ENCODE measurements at places on chromosomes 13 and 19.

DNA sequence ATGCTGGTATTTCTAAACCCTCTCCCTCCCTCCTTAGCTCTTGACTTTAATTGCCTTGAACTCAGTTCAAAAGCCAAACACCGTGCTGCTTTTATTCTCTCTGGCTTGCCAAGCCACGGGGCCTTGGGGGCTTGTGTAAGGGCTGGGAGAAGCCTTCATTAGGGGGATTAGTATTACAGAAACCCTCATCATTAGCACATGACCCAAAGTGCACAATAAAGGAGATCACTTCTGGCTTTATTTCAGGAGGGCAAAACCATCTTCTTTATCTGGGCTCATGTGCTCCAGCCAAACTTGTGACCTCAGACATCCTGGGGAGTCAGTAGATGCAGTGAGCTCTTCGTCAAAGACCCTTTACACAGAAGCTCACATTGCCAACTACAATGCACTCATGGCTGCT, at the start of gene DCT:
TSS of gene DCT (minus strand) at position 67 of the 400 bp plus-strand sequence. CDS start 427 bp downstream, outside the sequence.
- DNase-seq, result no peak

GRCh38 chr13:59677430-59677829, 486.3 kb downstream of the DIAPH3 start:
- DNase-seq, result no peak

GRCh38 chr19:15519433-15519976, 11.2 kb downstream of the CYP4F22 start:
- no peak for DNase-seq

DNA sequence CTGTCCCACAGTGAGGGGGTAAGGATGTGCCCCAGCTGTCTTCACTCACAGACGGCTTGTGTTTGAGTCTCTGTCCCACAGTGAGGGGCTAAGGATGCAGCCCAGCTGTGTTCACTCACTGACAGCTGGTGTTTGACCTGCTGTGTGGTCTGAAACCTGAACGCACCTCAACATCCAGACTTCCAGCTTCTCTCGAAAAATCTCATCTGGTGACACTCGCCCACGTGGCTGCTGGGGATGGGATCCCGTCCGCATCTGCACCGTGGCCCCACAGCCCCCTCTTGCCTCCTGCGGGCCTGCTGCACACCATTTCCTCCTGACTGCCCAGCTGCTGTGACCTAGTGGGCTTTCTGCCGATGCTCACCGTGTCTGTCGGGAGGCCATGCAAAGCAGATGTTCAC, 27.3 kb downstream of the CHAF1A start:
- no peak for DNase-seq

GRCh38 chr13:43446126-43446525, 340.6 kb downstream of the ENOX1 start:
- peak; percentile 29 for DNase-seq

- DNase-seq, result no peak
These were observed 14.0 kb upstream of the TOMM40 start for GRCh38 chr19:44876930-44877535.

DNA sequence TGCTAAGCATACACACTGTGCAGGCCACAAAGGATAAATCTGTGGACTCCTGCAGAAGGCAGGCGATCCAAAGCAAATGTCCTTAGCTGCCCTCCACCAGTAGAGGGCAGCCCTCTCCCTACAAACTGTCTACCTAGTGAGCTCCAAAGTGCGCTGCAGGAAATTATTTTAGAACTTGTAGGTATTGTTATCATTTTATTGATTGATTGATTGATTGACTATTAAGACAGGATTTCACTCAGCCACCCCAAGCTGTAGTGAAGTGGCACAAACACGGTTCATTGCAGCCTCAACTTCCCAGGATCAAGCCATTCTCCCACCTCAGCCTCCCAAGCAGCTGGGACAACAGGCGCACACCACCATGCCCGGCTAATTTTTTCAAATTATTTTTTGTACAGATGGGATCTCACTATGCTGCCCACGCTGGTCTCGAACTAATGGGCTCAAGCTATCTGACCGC, 37.3 kb downstream of the RNF6 start:
- peak; percentile 66 for DNase-seq

- DNase-seq, result no peak
These were observed 30.2 kb downstream of the NLRP4 start for GRCh38 chr19:55866521-55866920.

DNA sequence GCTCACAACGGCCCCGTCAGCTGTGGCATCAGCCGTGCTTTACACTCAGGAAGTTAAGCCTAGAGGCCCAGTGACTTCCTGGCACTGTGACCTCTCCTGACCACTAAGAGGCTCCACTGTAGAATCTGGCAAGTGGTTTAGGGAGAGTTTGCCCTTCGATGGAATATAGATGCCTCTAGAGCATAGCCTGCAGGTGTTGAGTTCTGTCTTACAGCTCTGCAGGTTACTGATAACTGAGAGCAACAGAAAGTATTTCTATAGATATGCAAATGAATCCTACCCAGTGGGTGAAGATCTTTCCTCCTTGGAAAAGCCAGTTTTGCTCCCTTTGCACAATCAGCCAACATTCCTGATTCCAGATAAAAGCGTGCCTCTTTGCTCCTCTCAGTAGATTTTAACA, 35.8 kb downstream of the ATP12A start:
- no peak for DNase-seq

DNA sequence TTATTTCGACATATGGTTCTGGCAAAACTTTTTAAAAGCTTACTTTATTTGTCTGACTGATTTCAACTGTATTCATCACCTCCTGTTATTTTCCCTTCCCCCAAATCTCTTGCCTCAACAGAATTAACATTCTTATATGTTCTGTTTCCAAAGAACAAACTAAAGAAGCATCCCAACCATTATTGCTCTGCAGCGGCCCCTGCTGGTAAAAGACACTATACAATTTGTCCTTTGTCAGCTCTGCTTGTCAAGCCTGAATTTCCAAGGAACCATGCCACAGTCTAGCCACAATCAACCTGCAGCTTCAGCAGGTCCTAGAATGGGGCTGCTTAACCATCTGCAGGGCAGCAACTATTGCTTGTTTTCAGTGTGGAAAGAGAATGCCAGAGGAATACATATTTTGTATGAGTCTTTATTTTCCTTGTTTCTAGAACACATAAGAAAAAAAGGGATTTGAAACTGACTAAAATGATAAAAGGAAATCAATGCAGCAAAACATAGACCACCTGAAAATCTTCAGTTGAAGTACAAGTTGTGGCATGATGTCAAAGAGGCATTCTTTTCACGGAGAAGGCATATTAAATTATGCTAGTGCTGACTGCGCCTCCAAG, 845.3 kb downstream of the DIAPH3 start:
- DNase-seq, result peak; percentile 67

GRCh38 chr19:4606921-4607678, 32.2 kb upstream of the TNFAIP8L1 start:
- DNase-seq, result no peak

GRCh38 chr19:38697197-38697596, 47.1 kb downstream of the CAPN12 start:
- DNase-seq, result no peak

GRCh38 chr13:44756276-44756810, 180.2 kb upstream of the TSC22D1 start:
- DNase-seq, result no peak

DNA sequence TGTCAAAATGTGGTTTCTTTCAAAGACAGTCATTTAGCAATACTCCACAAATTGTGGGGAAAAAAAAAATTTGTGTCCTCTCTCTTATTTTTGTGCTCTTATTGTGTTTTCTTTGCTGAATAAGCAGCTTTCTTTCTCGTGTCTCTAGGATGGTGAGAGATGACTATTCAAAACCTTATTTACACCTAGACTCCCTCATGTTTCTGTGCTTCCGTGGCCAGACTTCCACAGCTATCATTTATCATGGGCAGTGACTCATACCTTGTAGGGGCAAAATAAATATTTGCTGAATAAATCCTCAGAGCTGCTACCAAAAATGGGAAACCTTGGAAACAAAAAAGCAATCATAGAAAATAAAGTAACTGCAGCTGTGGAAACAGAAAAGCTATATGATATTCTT, 204.9 kb upstream of the MIR17HG start:
- peak; percentile 91 for DNase-seq

DNA sequence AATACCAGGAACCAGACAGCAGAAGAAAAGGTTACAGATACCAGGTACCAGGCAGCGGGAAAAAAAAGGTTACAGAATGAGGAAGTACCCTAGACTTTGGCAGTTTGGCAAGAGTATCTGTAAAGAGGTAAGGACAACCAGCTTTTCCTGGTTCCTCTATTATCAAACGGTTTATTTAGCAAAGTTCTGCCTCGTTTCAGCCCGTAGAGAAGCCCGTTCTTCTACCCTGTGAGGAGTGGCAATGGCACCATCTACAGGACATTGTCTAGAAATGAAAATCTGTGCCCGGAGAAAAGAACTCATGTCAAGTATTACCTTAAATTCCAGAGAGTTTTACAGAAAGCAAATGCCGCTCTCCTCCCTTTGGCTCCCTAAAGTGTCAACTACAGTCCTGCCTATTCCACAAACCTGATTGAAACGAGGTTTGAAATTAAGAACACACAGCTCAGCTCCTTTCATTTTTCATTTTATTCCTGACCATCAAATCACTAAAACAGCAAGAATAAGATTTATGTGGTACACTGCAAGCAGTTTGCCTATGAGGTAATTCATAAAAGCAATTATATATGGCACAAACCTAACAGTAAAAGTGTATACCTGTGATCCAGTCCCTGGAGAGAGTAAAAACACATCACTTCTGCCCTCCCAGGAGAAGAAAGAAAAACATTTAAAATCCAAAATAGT, 226.3 kb downstream of the SLC7A1 start:
- DNase-seq, result peak; percentile 45

- DNase-seq, result no peak
These were observed 11.6 kb downstream of the GATAD2A start for GRCh38 chr19:19417046-19417445.

GRCh38 chr13:74465271-74465670, 331.1 kb upstream of the KLF12 start:
- no peak for DNase-seq

- no peak for DNase-seq
These were observed 1136.0 kb downstream of the PCDH17 start for GRCh38 chr13:58767566-58767965.

- DNase-seq, result no peak
These were observed 220.3 kb downstream of the DNAJC15 start for GRCh38 chr13:43243711-43244110.

GRCh38 chr19:49224879-49225278, 67.3 kb downstream of the TRPM4 start:
- DNase-seq, result peak; percentile 47

- DNase-seq, result no peak
These were observed 12.7 kb downstream of the SLC27A1 start for GRCh38 chr19:17482877-17483604.

- DNase-seq, result peak; percentile 39
These were observed 238.9 kb downstream of the TSHZ3 start for GRCh38 chr19:31110336-31110735.

GRCh38 chr13:40273253-40274025, 393.0 kb downstream of the FOXO1 start:
- DNase-seq, result no peak
